ENCODE measurements at places on chromosomes 16 and 17.
A peak's percentile ranks its signal among the peaks of the same experiment; 100 is the strongest.

GRCh38 chr17:41610965-41611640, 1.5 kb downstream of the KRT16 start:
- DNase-seq: no peak

DNA sequence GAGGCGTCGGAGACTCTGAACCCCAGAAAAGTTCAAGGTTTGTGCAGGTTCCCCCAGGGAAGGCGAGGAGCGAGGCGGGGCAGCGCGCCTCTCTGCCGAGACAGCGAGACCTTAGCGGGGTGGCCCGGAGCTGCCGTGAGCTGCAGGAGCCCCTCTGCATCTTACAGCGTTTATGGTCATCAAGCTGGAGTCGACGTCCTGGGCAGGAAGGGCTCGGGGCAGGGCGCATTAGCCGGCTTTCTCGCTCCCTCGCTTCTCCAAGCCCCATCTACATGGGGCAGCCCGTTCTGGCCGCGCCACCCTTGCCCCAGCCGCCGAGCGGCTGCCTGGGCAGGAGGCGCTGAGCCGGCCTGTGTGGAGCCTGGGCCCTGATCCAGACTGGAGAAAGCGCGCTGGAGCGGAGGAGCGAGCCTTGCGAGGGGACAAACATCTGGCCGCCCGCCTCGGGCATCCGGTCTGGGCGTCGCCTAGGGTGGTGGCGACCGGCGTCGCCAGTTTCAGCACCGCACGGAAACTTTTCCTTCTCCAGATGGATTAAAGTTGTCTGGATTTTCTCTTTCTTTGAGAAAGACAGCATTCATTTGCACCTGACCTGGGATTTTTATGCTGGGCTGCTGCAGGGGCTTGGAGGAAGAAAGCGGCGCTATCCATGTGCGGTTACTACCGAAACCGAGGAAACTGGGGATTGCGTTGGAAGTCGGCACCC, 750 bp downstream of the TMEM132E start:
- peak; percentile 27 for DNase-seq

DNA sequence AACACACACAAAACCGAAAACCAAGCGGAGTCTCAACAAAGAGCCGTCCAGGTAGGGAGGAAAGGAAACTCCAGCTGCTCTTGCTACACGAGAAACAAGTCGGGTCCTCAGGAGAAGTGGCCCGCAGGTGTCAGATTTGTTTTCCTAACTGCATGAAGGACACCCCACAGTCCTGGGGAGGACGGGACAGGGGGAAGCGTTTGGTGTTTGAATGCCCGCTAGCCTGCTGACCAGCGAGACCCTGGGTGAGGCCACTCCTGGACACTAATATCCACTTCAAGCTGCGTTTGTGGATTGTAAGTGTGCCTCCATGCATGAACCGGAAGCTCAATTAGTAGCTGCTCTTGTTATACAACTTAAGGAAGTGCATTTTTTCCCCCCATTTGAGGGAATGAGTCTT, 299.5 kb downstream of the MAF start:
- no peak for DNase-seq

DNA sequence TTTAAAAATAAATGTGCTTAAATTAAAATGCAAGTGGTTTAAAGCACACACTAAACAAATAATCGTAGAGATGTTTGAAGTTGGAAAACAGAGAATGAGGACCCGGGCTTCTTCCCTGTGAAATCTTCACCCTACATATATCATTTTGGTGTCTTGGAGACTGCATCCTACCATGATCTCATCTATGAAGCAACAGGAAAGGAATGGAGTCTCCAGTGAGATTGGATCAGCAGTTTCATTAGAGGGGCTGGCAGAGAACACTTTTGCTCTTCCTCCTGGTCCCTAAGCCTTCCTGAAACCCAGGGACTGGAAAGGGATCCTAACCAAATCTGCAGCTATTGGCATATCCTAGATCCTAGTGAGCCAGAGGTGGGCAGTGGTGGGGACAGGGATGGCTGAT, 85.0 kb downstream of the GRIN2A start:
- DNase-seq: no peak

- no peak for DNase-seq
Observed at GRCh38 chr17:55444471-55445441, 23.1 kb upstream of the MMD start.

DNA sequence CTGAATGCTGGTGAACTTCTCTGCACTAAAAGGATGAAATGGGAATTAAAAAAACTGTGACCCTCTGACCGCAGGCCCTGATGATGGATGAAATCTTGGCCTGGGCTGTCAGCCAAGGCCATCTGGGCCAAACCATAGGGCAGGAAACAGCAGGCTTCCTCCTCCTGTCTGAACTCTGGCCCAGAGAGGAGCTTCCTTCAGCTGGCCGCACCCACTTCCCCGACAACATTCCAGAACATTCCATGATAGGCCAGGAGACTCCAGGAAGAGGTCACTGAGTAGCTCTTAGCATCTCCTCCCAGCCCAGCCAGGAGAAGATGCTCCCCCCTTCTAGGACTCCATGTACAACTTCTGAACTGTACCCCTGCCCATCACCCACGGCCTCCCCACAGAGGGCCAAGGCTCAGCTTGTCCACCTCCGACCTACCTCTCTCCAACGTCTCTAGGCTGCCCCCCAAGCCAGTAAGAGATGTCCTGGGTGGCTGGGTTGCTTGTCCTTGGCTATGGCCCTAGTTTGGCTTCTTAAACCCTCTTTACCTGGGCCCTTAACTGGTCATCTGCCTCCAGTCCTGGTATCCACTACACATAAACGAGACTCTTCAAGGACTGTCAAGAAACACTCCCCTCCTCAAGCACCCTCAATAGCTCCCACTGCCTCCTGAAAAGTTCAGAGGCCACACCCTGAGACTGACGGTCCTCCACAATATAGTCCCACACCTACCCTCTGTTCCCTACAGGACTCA, 1.7 kb downstream of the RPH3AL start:
- no peak for DNase-seq

DNA sequence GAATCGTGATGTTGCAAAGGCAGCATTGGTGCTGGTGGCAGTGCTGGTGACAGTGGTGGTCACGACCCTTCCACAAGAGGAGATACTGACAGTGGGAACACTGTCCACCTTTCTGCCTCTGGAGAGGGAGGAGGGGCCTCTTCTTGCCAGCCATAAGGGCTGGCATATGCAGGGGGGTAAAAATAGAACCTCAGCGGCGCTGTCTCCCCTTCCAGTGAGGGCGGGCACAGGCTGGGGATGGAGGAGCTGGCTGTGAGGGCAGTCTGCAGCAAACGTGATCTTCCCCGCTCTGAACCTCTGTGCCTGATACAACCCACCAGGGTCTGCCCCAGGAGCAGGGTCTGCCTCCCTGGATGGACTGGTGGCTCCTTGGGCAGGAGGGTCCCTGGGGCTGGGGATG, 3.4 kb downstream of the RAP1GAP2 start:
- DNase-seq: no peak

DNA sequence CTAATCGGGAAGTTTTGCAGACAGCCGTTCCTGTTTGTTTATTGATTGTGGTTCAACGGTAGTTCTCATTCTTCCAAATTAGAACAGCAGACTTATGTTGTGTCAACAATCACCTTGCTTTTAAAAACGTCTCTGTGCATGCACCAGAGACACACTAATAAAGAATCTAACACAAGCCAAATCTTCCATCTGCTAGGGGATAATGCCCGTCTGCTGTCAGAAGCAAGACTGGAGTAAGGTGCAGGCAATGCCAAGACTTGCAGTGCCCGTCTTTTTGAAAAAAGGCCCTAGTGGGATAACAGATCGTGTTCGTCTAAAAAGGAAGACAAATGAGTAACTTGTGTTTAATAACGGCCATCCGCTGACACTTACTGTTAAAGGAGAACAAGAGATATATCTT, 158.4 kb downstream of the KCNJ2 start:
- DNase-seq: no peak

GRCh38 chr17:1673041-1673785, 11.5 kb downstream of the PRPF8 start:
- no peak for DNase-seq

GRCh38 chr17:17351356-17351891, 48.3 kb downstream of the NT5M start:
- DNase-seq: no peak

- DNase-seq: no peak
Observed at GRCh38 chr17:81110488-81111040, 54.7 kb upstream of the PVALEF start.

- no peak for DNase-seq
Observed at GRCh38 chr17:1965556-1966273, 59.4 kb downstream of the RTN4RL1 start.

- DNase-seq: no peak
Observed at GRCh38 chr17:57834146-57834741, 15.6 kb downstream of the MRPS23 start.

- DNase-seq: no peak
Observed at GRCh38 chr17:43758497-43759174, at the start of gene SOST. TSS of gene SOST (minus strand) at chr17:43758791. CDS start at chr17:43758741, 50 bp downstream.

GRCh38 chr17:77118251-77118928, 22.4 kb upstream of the SEC14L1 start:
- DNase-seq: no peak

GRCh38 chr17:38559051-38559879, 46.5 kb downstream of the SRCIN1 start:
- peak; percentile 82 for DNase-seq

GRCh38 chr17:65727246-65727645, 165.8 kb upstream of the AXIN2 start:
- no peak for DNase-seq

GRCh38 chr17:77143306-77143705, 2.5 kb downstream of the SEC14L1 start:
- no peak for DNase-seq

GRCh38 chr17:73738751-73739575, 94.7 kb upstream of the SDK2 start:
- DNase-seq: no peak

- DNase-seq: no peak
Observed at GRCh38 chr17:74267987-74268499, 6.0 kb upstream of the DNAI2 start.

GRCh38 chr16:22710326-22710725, 103.6 kb upstream of the HS3ST2 start:
- DNase-seq: no peak

DNA sequence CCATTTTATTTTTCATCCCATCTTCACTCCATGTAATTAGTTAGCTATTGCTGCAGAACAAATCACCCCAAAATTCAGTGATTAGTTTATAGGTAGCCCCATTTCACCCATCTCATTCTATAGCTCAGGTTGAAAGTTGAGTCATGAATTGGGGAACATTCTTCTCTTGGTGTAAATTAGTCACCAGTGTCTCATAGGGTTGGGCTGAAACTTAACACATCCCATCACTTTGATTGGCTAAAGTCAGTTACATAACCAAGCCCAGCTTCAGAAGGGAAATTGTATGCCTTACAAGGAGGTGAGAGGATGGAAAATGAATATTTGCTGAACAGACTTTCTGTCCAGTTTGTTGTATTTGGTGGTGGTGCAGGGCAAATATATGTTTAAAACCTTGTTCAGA, 477.5 kb downstream of the WWOX start:
- DNase-seq: no peak

- no peak for DNase-seq
Observed at GRCh38 chr17:82050152-82050760, 1.4 kb downstream of the RFNG start.

DNA sequence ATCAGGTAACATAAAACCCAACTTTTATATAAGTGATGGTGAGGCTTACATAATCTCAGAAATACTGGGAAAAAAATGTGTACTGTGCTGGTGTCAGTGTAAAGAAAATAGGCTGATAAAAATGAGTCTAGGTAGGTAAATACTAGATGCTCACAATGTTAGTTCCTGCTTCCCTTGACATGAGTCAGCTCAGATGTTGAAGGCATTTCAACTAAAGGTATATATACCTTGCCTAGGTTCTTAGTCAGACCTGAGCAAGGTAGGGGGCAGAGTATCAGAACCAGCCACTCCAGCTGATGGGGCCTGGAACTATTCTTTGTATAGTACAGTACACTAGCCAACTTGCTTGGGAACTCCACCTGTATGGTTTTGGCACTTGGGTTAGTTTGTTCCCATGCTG, 51.0 kb upstream of the CA10 start:
- DNase-seq: no peak

DNA sequence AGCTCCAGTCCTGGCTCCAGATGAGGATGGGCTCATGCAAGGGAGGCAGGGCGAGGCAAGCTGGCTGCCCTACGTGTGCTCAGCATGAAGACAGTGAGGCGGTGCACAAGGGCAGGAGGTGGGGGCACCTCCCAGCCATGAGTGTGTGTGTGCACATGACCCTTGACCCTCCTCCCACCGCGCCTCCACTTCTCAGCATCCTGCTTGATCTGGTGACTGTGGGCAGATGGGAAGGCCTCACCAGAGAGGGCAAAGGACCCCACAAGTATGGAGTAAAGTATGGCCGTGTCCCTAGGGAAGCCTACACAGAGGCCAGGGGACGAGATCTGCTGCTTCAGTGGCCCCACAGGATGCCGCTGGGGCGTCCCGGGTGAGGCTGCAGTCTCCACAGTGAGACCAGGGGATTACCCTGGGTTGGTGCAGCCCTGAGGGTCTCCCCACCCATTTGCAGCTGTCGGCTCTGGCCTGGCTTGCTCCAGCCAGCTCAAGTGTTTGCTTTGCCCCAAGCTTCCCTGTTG, 7.9 kb upstream of the RNF222 start:
- DNase-seq: no peak

DNA sequence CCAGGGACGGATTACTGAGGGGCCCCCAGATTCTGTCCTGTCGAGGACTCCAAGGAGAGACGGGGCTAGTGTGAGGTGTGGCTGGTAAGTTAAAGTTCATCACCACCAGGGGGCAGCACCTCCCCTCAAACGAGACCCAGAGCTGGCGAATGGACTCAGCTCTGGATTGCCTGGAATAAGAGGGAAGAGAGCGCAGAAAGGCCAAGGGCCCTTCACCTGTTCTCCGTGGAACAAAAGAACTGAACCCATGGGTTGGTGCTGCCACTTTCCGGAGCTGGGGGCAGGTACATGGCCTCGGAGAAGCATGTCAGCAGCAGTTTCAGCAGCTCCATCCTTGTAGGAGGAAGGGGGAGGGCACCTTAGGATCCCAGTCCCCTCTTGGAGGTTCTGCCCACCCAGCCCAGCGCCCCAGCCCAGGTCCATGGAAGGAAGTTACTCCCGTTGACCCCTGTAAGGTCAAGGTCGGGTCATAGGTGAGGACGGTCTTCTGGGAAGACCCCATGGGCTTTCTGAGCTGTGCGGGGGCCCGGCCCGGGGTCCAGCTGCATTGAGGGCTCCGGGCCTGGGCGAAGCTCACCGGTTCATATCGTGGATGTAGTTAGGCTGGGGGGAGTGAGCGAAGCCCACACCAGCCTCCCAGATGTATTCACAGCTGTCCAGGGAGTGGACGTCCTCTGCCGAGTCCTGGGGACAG, 10.8 kb downstream of the HID1 start:
- DNase-seq: peak; percentile 80

GRCh38 chr16:56477096-56477878, 25.9 kb downstream of the OGFOD1 start:
- no peak for DNase-seq

- no peak for DNase-seq
Observed at GRCh38 chr16:12462426-12463280, 341.0 kb downstream of the CPPED1 start.

GRCh38 chr17:56478836-56479447, 114.6 kb upstream of the NOG start:
- no peak for DNase-seq

- DNase-seq: no peak
Observed at GRCh38 chr17:76075364-76076145, 974 bp downstream of the GALR2 start.

GRCh38 chr17:65456368-65457151, 104.9 kb downstream of the AXIN2 start:
- no peak for DNase-seq

- no peak for DNase-seq
Observed at GRCh38 chr17:77317091-77317750, 176.5 kb downstream of the SEC14L1 start.

- DNase-seq: no peak
Observed at GRCh38 chr16:1877089-1877488, 5.1 kb upstream of the MEIOB start.
